ENCODE measurements at places on chromosomes 1 and 21.

GRCh38 chr1:48016515-48016914 is 19.3 kb upstream of the TRABD2B start:
- no peak for DNase-seq

DNA sequence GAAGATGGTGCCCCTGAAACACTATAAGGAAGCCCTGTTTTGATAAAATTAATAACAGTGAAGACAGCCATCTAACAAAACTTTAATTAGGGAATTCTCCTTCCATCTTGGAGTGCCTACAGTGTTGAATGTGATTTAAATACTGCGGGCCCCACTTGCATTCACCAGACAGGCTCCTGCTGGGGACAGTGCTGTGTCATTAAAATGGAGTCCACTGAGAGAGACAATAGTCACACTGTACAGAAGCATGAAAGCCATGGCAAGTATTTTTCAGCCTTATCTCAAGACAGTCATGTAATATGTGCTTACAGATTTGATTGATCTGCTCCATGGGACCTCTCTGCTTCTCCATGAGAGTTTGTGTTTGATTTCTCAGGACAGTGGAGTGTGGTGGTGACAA is 29.7 kb upstream of the ZBTB18 start:
- no peak for DNase-seq

DNA sequence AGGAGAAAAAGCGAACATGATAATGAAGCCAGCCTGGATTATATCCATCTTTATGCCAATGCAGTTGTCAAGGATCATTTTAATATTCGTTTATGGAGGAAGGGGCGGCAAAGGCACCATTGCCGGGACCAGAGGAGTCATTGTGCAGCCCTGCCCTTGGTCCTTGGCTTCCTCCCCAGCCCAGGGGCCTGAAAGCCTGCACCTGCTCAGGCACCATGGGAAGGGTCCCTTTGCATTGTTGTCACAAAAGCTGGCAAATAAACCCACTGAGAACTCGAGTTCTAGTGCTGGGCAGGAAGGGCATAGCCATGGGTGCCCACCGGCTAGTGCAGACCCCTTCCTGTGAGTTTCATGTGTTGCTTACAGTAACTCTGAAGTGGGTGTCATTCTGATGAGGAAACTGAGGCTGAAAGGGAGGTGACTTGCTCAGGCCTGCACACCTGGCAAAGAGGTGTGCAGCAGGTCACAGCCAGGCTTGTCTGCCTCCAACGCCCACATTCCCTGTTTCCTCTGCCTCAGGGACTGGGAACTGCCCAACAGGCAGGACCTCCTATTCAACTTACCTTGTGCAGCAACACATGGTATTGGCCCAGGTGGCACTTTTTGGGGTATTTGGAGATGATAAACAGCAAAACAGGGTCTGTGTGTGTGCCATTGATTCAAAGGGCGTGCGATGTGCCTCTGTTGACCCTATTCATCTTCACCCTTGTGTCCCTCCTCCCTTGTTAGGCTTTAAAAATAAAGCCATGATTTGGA is 84.6 kb downstream of the MAN1C1 start:
- no peak for DNase-seq

- DNase-seq, result no peak
These were observed 63.7 kb downstream of the FAAP20 start for GRCh38 chr1:2130871-2131289.

- no peak for DNase-seq
These were observed 16.8 kb upstream of the DLGAP3 start for GRCh38 chr1:34946211-34946610.

DNA sequence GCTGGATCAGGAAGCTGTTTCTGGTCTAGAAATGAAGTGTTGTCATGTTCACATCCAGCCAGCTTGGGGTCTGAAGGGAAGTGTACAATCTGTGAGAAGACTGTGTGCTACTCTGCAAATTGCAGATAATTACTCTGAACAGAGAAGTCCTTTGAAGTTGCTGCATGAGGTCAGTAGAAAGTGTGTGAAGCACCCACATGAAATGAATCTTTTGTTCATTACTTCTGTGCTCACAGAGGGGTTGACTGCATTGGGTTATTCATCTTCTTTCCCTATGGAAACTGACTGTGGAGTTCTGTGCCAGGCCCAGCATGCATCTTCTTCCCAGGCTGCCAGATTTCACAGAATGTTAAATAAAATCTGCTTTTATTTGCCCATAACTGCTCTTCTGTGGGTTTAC is 47.1 kb downstream of the CTH start:
- no peak for DNase-seq

- DNase-seq, result no peak
These were observed 4.3 kb downstream of the THEM4 start for GRCh38 chr1:151905070-151905442.

GRCh38 chr1:211574705-211575104 is 4.3 kb downstream of the SLC30A1 start:
- DNase-seq, result no peak

- DNase-seq, result no peak
These were observed 172.5 kb downstream of the CTH start for GRCh38 chr1:70583522-70583921.

- no peak for DNase-seq
These were observed 7.3 kb downstream of the RNU5D-1 start for GRCh38 chr1:44723496-44724295.
